ENCODE measurements at places on chromosomes 7 and 10.

DNA sequence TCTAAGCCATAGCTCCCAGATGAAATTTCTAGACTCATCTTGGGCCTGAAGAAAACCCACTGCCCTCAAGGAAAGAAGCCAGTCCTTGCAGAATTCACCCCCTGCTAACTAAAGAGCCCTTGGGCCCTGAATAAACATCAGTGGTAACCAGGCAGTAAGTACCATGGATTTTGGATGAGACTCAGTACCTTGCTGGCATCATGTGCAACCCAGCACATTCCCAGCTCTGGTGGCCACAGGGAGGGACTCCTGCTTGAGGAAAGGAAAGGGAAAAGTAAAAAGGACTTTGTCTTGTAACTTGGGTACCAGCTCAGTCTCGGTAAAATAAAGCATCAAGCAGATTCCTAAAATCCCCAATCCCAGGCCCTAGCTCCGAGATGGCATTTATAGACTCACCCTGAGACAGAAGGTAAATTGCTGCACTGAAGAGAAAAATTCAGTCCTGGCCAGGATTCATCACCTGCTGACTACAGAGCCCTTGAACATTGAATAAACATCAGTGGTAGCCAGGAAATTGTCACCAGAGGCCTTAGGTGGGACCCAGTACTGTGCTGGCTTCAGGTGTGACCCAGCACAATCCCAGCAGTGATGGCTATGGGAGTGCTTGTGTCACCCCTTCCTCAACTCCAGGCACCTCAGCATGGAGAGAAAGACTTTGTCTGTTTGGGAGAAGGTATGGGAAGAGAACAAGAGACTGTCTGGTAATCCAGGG, 31.2 kb upstream of the SFTPD start:
- no peak for DNase-seq

DNA sequence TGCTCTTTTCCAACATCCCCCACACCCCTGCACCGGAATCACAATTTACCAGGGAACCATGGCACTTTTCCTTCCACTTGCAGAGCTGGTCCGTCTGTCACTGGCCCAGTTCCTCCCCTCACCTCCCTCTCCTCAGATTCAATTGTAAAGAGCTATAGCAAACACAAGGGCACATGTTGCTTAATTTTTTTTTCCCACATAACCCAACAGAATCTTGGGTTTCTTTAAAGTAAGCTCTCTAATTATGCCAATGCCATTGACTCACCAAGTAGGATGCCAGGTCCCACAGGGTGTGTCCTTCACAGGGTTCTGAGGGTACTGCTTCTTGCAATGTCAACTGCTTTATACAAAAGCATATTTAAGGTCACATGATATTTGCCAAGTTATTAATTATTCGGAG, 262.2 kb downstream of the AUTS2 start:
- DNase-seq, result no peak

- DNase-seq, result no peak
These were observed 9.7 kb downstream of the MXI1 start for GRCh38 chr10:110216942-110217661.

DNA sequence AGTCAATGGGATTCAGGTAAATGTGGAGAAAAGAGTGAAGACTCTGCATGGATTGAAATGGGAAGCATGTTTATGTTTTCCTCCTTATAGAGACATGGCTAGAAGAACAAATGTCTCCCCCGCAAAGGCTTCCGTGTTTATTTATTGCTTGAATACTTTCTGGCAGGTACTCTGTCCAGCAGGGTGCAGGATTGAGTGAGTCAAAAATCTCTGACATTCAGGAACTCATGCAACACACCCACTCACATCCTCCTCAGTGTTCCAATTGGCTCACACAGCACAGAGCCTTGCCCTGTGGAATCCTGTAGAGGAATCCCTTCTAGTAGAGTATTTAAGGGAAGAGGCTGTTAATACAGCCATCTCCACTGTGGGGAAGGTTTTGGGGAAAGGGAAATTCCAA, 290.3 kb upstream of the VWC2 start:
- peak; percentile 3 for DNase-seq

DNA sequence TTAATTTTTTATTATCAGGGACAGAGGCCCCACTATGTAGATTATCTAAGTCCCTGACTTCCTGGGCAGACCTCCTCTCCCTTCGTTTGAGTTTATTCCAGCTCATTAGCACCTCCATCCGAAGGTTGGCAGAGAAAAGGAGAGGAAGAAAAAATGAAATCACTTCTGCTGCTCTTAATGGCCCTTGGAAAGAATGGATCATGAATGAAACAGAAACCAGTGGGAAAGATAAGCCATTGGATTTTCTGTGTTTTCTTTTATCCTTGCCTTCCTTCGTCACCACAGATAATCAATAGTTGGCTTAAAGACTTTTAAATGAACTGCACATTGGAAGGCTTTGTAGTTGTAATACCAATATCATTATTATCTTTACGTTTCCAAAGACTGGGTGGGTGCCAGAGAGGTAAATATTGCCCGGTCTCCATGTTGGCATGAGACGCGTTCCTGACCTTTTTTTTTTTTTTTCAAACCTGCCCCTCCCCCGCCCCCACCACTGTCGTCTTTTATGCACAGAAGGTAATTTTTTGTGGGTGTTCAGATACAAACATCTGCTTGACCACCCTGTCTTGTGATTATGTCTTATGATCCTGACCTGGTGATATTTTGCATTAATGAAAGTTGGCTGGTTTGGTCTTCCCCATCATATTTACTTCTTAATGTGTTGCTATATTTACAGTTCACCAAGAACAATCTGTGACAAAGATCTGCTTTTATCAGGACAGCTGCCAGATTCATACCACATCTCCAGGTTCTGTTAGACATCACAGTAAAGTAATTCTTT, 116.8 kb downstream of the ARID5B start:
- DNase-seq, result no peak

GRCh38 chr7:6382817-6383216, 64.9 kb downstream of the DAGLB start:
- DNase-seq, result no peak

- DNase-seq, result no peak
These were observed 39.9 kb downstream of the DKK1 start for GRCh38 chr10:52353960-52354394.

- DNase-seq, result no peak
These were observed 59.6 kb upstream of the ZMIZ1 start for GRCh38 chr10:79009145-79009544.

DNA sequence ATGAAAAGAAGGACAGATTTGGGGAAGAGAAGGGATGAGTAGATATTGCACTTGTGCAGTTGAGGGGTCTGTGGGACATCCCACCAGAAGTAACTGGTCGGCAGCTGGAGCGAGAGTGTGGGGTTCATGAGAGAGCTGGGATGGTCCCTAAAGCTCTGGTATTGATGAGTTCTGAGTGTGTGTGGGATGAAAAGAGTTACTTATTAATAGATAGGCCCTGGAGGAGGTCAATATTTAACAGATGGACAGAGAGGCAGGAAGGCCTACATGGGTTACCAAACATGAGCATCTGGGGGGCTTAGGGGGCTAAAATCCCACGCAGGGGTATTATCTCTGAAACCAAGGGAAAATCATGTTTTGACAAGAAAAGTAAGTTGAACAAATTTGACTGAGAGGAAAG, 95.7 kb upstream of the SFMBT2 start:
- no peak for DNase-seq

DNA sequence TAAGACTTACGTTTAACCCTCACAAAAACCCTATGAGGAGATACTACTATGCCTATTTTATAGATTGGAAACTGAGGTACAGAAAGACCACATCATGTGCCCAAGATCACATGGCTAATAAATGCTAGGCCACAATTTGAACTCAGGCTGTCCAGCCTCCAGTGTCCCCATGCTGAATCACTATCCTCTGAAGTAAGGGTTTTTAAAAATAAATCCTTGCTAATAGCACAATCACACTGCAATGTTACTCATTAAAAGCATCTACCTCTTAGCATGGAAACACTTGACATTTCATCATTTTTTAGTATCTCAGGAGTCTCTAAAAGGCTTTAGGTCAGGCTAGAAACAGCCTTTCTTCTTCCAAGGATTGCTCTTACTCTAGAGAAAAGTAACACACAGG, 50.0 kb upstream of the PPP1R3C start:
- no peak for DNase-seq

DNA sequence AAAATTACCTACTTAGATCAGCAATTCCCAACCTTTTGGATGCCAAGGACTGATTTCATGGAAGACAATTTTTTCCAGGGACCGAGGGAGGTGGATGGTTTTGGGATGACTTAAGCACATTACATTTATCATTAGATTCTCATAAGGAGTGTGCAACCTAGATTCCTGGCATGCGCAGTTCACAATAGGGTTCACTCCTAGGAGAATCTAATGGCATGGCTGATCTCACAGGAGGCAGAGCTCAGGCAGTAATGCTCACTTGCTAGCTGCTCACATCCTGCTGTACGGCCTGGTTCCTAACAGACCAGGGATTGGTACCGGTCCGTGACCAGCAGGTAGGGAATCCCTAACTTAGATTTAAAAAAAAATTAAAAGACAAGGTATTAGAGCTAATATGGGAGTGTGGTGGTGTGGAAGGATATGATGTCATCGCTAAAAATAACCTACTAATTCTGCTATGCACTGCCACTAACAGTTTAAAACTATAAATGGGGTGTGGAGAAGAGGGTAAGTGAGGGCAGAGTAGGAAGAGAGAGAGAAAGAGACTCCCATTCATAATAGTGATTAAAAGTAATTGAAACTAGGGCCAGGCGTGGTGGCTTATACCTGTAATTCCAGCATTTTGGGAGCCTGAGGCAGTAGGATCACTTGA, 282.7 kb downstream of the BAMBI start:
- DNase-seq, result no peak

- DNase-seq, result no peak
These were observed 92.4 kb upstream of the JCAD start for GRCh38 chr10:30151581-30152389.

DNA sequence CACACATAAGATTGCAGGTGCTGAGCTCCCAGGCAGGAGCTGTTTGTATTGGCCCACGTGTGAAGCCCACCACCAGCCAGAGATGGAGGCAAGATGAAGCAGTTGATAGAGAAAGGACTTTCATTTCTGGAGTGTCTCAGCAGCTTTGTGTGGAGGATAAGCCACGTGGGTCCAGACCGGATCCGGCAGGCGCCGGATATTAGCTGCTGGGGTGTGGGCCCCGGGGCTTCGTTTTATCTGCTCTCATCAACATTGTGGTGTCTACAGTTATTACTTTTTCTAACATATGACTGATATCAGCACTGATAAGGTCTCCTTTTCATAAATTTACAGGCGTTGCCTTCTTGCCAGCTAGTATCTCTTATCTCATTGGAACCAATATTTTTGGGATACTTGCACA, 25.5 kb downstream of the SLC18A2 start:
- DNase-seq, result no peak

- DNase-seq, result no peak
These were observed 42.8 kb downstream of the RBM20 start for GRCh38 chr10:110686949-110687348.

DNA sequence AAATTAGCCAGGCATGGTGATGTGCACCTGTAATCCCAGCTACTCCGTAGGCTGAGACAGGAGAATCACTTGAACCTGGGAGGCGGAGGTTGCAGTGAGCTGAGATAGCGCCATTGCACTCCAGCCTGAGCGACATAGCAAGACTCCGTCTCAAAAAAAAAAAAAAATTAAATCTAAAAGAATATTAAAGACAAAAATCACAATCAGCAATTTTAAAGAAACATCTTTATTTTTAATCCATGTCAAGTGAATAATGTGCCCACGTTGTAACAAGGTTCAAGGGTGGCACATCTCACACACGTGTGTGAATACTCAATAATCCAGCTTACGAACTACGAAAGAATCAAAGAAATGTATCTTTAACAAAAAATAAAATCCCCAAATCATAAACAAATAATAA, 23.0 kb downstream of the SLC37A3 start:
- no peak for DNase-seq

- DNase-seq, result no peak
These were observed 2.7 kb downstream of the FRAT1 start for GRCh38 chr10:97321804-97322190.

DNA sequence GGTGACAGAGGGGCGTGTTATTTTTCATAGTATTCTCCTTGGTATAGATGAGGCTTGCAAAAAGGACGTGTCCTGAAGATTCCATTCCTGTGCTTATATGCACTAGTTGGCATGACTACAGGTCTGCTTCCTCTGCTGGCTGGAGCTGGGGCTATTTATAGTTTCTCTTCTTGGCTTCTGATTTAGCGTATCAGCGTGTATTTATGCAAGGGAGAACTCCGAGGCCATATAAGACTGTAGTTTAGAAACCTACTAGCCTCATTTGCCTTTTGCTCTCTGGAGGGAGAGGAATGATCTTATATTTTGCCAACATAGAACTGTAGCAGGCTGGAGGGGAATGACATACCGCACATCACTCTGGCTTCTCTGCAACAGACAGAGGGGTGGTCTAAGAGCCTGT, 39.7 kb downstream of the CACNB2 start:
- no peak for DNase-seq

DNA sequence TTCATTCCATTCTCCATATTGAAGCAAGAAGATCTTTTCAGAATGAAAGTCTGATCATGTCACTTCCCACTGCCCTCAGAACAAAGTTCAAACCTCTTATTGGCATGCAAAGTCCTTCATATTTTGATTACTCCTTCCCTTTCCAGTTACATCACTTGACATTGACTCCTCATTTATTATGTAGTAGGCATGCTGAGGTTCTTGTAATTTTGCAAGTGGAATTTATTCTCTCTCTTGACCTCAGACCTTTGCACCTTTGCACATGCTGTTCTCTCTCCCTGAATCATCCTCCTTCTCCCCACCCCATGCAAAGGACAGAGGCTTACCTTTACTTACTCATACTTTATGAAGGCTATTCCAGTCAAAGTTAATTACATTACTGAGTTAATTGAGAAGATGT, 13.0 kb downstream of the ITPRID1 start:
- DNase-seq, result no peak

DNA sequence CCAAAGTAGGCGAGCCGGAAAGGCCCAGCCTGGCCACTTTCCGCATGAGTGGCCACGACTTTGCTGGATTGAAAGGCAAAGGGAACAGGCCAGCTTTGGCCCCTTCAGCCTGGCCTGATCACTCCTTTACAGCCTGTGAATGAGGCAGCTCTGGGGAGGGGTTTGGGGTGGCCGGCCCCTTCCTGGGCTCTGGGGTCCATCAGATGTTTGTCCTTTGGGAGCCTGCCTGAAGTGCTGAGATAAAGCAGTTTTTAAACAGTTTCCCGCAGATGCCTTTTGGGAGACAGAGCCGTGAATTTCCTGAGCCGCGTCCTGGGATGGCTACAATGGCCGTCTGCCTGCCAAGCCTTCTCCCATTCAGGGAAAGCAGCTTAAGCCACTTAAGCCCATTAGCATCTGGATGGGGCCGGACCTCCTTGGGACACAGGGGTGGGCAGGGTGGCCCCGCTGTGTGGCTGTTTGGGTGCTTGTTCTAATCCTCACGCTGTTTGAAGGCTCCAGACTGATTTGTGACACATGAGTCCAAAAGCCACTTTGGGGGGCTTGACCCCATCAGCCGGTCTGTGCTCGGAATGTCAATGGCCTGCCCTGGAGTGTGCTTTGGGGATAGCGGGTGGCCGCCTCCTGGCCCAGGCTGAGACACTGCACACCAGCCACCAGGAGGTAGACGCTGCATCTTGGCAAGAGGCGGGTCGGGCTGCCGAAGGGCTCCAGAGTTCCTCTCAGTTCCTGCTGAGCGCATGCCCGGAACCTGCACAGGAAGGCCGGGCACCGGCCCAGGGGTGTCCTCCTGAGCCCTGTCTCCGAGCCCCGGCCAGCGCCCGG, 38.9 kb downstream of the NKX6-2 start:
- DNase-seq, result no peak

GRCh38 chr7:66790725-66791124, 50.2 kb downstream of the RABGEF1 start:
- no peak for DNase-seq

GRCh38 chr7:27175626-27176523, 1.8 kb upstream of the HOXA10 start:
- no peak for DNase-seq

GRCh38 chr10:4813023-4813422, 13.0 kb upstream of the AKR1E2 start:
- no peak for DNase-seq

Data from HL-60 (cell line).